ENCODE measurements at places on chromosomes 2 and 18.

DNA sequence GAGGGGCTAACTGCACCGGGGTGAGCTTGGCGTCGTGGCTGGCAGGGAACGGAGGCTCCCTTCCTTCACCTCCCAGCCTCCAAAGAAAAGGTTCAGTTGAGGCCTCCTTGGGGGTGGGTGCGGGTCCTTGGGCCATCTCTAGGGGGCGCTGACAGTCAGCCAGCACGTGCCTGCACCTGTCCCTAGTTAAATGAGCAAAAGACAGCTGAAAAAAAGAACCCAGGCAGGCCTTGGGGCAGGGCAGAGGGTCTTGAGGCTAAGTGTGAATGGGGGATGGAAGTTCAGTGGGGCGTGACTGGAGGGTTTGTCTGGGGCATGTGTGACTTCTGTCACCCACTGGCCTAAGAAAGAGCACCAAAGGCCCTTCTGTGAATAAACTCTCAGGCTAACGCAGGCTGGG lies 56.4 kb downstream of the ZFP36L2 start:
- DNase-seq: peak; percentile 49

- no peak for DNase-seq
Observed at GRCh38 chr2:1892529-1893250, 148.4 kb upstream of the PXDN start.

DNA sequence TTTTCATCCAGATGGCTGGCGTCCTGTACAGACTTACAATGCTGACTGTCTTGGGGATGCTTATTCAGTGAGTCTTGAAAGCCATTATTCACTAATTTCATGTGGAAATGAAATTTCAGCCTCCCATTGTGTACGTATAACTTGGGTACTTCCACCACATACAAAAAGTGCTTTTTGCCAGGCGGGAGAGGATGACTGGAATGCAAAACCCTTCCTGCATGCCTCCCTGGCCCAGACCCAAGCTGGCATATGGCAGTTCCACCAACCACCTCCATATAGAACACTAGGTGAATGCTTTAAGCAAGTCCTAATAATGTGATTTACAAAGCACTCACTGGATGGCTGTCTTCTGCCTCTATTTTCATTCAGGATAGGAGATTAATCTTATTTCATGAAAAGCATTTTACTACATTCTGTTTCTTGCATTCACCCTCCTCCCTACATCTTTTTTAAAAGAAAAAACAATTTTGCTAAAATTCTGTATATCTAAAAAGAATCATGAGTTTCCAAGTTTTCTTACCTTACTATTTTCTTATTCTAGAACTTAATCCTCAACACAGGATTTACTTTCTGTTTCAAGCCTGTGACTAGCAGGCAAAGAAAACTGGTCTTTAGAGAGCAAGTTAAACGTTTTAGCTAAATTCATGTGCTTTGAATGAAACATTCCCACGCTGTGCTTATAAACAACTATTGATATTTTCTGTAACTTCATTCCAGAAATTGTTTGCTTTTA lies 327.6 kb downstream of the NCKAP5 start:
- no peak for DNase-seq

- no peak for DNase-seq
Observed at GRCh38 chr2:76307495-76307894, 596.8 kb upstream of the GCFC2 start.

DNA sequence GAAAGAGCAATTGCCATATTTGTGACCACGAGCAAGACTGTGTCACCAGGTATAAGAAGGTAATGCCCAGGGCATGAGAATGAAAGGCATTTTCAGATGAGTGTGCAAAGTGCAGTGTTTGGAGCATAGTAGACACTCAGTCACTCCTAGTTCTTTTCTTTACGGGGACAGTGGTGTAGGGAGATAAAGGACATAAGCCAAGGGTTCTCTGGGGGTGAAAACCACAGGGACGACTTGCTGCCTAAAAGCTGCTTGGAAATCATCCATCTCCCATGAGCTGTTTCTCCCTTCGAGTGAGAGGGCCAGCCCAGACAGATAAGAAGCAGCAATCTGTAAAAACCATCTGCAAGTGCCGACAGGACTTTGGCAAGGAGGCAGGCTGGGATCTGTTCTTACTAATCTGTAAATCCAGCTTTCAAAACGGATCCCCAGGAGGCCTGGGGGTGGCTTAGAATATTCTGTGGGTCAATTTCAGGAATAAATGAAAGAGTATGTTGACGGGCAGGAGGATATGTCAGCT lies 221.6 kb downstream of the LPIN1 start:
- DNase-seq: no peak

DNA sequence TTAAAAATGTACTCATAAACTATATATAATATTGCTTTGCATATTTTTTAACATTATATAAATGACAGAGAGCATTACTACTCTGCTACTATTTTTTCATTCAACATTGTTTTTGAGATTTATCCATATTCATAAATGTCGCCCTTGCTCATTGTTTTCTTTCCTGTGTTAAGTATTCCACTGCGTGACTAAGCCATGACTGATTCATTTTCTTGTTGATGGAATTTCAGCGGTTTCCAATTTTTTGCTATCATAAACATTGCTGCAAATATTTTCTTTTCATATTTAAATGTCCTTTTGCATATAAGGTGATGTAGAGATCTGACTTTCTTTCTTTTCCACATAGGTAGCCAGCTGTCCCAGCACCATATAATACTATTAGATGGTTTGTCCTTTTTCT lies 57.6 kb downstream of the SFXN5 start:
- DNase-seq: no peak

Data from effector CD4-positive, alpha-beta T cell (primary cell).